AG08396 (cell line): ENCODE measurements at places on chromosomes 13 and 19.

DNA sequence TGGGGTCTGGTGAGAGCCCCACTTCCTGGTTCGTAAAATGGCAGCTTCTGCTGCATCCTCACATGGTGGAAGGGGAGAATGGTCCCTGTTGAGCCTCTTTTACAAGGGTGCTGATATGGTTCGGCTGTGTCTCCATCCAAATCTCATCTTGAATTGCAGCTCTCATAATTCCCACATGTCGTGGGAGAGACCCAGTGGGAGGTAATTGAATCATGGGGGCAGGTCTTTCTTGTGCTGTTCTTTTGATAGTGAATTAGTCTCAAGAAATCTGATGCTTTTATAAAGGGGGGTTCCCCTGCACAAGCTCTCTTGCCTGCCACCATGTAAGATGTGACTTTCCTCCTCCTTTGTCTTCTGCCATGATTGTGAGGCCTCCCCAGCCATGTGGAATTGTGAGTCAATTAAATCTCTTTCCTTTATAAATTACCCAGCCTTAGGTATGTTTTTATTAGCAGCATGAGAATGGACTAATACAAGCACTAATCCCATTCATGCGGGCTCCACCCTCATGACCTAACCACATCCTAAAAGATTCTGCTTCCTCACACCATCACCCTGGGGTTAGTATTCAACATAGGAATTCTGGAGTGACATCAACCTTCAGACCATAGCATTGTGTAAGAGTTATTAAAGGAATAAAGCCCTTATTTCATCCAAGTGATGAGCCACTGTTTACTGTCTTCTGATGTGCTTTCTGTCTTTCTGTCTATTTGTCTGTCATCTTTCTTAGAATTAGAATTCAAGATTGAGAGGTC is 159.0 kb upstream of the IRS2 start:
- DNase-seq = peak; percentile 38

DNA sequence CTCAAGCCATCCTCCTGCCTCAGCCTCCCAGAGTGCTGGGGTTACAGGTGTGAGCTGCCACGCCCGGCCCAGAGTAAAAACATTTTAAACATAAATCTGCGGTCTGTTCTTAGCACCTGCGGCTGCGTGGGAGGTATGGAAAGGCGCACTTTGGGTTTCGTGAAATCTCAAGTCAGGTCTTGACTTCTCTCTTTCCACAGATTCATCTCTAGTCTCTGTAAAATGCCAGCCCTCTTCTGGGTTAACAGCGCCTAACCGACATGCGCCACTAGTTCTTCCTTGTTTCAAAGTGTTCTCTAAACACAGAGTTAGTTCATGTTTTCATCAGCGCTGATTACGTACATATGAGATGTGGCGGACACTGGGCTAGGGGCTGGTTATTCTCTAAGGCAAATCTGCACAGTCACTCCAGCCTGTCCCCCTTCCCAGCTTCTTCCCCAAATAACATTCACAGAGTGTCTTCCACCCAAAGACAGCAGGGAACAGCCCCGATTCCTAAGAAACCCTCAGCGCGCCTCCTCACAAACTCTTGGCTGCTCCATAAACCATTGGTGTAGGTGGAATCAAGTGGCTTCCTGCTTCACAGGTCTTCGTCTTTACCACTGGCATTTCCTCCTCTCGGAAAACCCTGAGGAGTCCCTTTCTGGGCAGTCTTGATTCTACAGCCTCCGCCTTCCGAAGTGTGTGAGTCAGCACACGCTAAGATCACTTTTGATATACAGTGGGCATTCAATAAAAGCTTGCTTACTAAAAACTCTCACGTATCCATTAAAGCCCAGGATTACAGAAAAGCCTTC is 1.4 kb downstream of the PARP4 start:
- DNase-seq = peak; percentile 72

GRCh38 chr19:35377656-35378055 is 6.8 kb downstream of the GPR42 start:
- DNase-seq = no peak

DNA sequence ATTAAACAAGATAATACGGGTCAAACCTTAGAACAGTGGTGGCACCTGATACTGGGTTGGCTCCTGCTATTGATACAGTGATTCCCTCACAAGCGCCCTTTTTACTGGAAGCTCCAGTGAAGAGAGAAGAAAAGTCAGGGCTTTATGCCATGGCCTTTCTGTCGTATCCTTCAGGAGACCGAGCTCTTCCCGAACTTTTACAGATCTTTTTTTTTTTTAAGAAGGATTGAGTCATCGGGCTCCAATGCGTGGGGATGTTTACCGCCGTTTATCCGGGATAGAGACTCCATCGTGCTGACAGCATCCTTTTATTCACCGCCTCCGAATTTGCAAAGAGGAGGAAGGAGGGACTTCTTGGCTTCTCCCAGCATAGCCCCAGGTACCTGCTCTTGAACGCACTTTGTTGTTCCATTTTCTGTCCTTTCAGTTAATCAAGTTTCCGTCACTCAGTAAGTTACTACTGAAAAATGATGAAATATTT is 574 bp downstream of the ZNF227 start:
- DNase-seq = peak; percentile 16

DNA sequence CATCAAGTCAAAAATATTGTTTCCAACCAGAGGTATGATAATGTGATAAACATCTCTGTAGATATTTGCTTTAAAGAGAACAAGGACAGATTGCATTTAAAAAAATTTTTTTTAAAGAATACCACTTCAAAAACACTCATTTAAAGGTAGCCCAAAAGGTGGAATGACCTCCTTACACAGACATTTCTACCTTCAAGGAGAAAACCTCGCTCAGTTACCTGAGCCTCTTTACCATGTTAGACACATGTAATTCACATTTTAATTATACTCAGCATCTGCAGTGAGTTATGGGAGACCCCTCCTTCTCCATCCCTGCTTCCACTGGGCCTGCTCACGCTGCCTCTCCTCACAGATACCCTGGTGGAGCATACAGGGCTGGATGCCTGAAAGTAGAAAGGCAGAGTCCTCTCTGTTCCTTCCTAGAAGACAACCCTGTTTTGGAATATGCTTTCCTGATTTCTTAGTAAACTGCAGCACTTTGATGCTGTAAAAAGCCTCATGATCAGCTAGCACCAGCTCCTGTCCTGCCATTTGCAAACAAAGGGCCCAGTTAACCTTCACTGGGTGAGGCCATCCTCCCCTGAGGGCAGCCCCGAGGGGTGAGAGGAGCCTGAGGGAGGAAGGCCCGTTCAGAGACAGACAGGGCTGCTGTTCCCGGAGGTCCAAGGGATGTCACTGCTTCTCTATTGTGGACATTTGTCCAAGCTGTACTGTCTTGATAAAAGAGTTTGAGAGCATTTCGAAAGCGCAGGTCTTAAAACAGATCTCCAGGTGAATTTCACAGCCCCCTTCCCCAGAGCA is 117.8 kb downstream of the IRS2 start:
- no peak for DNase-seq

GRCh38 chr19:32458500-32459123 is 53.0 kb downstream of the DPY19L3 start:
- DNase-seq = no peak

GRCh38 chr13:75495938-75496337 is 14.0 kb upstream of the TBC1D4 start:
- DNase-seq = peak; percentile 56

DNA sequence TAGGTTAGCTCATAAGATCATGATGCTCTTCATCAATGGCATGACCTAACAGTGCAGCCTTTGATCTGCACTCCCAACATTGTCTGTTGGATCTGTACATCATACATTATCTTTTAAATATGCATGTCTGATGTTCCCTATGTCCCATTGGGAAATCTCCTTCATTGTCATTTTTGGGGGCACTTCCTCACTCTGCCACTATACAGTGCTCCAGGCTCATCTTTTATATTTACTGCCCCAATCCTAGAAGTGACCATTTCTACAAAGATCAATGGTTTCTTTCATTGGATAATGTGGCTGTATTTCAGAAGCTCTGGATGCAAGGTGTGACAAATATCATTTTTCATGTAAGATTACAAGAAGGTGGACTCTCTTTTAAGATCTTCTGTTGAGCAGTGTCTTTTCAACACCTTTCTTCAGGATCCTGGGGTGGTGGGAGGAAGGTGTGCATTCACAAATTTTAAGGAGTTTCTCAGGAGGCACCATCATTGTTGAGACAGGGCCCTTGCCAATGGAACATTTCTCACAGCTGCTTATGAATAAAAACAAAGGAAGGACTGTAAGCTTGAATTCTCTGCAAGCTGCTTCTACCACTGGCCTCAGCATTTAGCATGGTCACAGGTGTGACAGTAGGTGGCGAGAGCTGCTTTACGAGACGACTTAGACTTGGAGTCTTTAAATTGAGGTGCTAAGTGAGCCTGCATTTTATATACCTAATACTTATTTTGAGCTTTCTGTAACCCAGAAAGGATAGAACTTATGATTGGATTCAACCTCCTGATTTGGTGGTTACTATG is 403.0 kb downstream of the LMO7 start:
- DNase-seq = no peak

DNA sequence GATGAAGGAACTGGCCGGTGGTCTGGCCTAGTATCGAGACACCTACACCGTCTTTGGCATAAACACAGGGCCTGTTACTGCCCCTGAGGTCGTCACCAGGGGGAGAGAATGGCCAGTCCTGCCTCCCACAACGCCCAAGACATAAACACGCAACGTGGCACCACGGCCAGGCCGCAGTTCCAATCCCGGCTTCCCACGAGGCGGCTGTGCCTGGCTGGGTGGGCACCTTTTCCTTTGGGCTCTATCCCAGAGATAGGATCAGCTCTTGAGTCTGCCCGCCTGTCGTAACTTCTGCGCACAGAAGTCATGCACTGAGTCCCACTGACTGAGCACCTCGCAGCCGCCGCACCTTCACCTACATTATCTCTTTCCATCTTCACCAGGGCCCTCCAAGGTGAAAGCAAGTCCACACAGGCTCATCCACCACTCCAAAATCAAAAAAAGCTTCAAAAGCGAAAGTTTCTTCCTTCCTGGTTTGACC is 1.1 kb downstream of the MIER2 start:
- peak; percentile 57 for DNase-seq
